ENCODE measurements at places on chromosomes 16 and 17.

DNA sequence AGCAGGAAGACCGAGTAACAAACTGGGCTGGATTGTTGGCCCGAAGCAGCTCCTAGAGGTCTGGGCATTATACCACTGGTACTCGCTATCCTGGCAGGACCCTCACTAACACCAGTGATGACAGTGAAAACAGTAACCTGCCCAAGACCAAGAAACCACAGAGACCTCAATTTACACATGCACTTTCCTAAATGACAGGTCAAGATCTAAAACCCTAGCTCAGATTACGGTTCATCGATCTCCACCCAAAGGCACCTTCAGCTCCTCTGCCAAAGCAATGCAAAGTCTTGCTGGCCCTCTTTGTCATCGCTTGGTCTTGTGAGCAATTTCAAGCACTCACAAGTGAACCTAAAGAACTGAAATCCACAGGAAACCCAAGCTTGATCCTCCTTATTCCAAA is 1.5 kb downstream of the PIP4K2B start:
- DNase-seq = no peak

DNA sequence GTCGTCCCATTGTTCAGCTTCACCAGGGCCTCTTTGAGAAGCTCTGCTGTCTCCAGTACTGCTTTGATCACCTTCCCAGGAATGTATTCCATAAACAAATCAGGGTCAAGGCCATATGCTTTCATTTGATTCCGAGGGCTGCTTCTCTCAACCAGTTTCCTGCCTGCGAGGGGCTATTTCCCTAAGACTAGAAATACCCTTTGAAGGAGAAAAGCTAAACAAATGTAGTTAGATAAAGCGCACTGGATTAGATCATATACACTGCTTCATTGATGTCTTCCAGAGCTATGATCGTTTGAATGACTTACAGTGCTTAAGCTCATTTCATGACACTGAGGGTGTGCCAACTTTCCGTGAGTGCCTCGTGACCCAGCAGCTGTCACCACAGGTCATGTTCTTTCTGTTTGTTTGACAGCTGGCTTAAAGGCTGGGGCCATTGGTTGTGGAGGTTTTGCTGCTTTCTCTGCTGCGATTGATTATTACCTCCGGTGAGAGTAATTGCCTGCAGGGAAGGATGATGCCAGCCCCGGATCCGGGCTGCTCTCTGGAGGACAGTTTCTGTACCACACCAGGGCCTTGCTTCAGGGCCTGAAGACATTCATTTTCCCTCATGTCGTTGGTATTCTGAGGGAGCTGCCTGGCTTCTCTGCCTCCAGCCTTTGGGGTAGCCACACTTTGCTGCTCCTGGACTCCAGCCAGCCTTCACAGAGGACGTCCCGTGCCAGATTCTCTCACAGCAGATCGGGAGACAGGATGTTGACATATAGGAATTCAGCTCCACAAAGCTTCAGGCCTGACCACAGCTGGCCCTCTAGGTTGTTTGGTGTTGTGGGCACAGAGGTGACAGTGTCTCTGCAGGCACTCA is 3.9 kb downstream of the TIMM22 start:
- no peak for DNase-seq

DNA sequence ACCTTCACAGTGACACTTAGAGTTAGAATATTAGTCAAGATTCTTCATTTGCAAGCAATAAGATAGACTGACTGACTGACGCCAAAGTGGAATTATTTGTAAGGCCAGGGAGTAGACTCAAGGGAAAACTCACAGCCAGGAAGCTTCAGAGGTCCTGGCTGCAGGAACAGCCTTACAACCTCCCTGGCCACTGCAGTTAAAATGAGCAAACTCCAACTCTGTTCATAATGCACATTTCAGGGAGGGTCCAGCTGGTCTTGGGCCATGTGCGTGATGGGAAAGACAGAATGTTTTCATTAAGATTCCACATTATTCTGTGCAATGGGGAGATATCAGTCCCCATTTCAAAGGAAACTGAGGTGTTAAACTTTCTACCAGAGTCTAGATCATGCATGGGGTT is 9.9 kb downstream of the CAPNS2 start:
- DNase-seq = no peak

- DNase-seq = no peak
Observed at GRCh38 chr17:75681289-75681688, 14.2 kb downstream of the SAP30BP start.

DNA sequence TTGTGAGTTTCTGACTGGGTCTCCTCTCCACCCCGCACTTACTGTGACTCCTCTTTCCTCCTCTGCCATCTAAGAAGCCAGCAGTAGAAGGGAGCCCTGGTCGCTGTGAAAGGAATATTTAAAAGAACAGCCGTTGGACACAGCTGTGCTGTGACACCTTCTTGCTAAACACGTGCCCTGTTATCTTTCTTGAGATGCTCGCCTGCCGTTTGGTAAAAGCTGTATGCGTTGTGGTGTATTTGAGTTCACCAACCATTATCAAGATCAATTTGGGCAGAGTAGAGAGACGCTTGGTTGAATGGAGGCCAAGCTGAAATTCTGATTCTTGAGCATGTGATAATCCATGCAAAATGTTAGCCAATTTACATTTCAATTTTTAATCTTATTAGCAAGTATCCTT is 3.8 kb downstream of the GID4 start:
- no peak for DNase-seq
